ENCODE measurements at places on chromosomes 13 and 19.

GRCh38 chr19:46536391-46536790 is 40.7 kb upstream of the PNMA8B start:
- no peaks in the 10 kb centered on the region for H3K27me3 ChIP-seq
- no peak overlapping the region for H3K27ac ChIP-seq
- no peaks in the 10 kb centered on the region for H3K36me3 ChIP-seq
- no peak for DNase-seq
- H3K4me1 ChIP-seq = no peaks in the 10 kb centered on the region
- H3K4me3 ChIP-seq = no peak overlapping the region

DNA sequence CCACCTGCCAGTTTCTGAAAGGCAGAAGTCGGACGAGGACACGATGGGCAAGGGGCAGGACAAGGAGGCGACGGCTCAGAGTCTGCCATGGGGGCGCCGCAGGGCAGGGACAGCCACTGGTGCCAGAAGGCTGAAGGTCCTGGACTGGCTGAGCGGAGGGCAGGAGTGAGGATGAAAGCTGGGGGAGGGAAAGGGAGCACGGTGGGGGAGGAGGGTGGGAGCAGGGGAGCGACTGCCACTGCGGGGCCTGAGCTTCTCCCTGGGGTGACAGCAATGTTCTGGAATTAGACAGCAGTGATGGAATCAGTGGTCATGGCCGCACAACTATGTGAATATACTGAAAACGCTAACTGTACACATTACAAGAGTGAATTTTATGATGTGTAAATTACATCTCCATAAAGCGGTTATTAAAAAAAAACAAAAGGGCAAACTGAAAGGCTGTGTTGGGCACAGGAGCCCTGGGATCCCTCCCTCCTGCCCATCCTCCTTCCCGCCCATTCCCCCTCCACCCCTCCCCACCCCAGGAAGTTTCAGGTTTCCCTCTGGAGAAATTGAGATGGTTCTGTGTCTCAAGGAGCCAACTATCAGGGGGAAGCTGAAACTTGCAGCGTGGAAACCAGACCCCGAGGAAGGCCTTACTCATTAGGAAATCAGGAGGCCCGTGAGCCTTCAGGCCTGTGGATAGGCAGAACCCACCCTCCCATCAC is 15.9 kb downstream of the MLLT1 start:
- H3K4me3 ChIP-seq = no peak overlapping the region
- H3K27ac ChIP-seq = no peak overlapping the region
- DNase-seq = no peak
- no peaks in the 10 kb centered on the region for H3K4me1 ChIP-seq
- H3K27me3 ChIP-seq = no peaks in the 10 kb centered on the region

DNA sequence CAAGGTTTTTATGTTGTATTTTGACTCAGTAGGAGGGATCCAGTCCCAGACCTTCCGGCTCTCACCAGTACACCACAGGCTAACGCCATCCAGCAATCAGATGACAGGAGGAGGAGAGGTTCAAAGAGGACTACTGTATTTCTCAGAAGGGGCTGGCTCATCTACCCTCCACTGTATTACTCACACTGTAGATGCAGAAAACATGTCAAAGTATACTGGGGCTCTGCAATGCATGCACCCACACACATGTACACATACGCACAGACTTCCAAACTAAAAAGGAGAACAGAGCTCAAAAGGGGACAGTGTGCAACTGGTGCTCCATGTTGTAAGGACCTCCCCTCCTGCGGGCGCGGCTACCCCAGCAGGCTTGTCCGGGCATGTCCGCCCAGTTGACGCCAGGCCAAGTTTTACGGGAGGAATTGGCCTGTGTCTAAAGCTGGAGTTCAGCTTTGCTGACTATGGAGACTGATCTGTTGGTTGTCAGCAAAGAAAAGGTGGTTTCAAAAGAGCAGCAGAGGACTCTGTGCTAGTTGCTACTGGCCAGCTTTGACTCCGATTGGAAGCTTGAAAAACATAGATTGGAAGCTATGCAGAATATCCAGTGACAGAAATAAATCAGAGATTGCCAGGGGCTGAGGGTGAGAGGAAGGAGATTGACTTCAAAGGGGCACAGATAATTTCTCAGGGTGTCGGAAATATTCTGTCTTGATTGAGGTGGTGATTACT is 314.2 kb downstream of the DLEU7 start:
- H3K36me3 ChIP-seq = no peaks in the 10 kb centered on the region
- H3K4me1 ChIP-seq = 0 out of 2 replicates have a peak, but pooled peaks cover 5% of the 10 kb centered on the region
- H3K27ac ChIP-seq = no peak overlapping the region
- H3K27me3 ChIP-seq = no peaks in the 10 kb centered on the region
- no peak overlapping the region for H3K4me3 ChIP-seq

GRCh38 chr19:18529782-18530181 is 7.9 kb upstream of the ELL start:
- no peak overlapping the region for H3K4me3 ChIP-seq
- H3K4me1 ChIP-seq = peaks cover 9% of the 10 kb centered on the region
- H3K27ac ChIP-seq = no peak overlapping the region

- H3K36me3 ChIP-seq = peaks cover 8% of the 10 kb centered on the region
- H3K27ac ChIP-seq = no peak overlapping the region
- peaks cover 5% of the 10 kb centered on the region for H3K4me1 ChIP-seq
- no peak overlapping the region for H3K4me3 ChIP-seq
Observed at GRCh38 chr19:15291548-15292021, 40.8 kb downstream of the BRD4 start.

DNA sequence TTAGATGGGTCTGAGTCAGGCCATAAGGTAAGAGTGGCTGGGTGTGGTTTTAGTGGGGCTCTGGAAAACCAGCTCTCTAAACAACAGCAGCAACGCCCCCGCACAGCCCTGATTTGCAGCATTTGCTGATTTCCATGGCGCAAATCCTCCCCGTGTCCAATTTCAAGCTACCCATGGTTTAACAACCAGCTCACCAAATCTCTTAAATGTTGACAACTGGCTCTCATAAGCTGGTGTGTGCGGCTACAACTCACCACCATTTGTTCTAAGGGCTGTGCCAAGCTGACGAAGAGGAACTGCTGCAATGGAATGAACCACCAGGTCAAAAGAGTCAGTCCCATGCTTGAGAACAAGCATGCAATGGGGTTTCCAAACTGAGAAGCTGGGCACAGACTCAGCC is 22.9 kb downstream of the PARP4 start:
- H3K4me1 ChIP-seq = no peaks in the 10 kb centered on the region
- H3K4me3 ChIP-seq = no peak overlapping the region
- H3K27ac ChIP-seq = no peak overlapping the region

GRCh38 chr13:31772231-31772630 is 32.9 kb downstream of the RXFP2 start:
- H3K36me3 ChIP-seq = no peaks in the 10 kb centered on the region
- H3K4me1 ChIP-seq = no peaks in the 10 kb centered on the region
- no peak overlapping the region for H3K4me3 ChIP-seq
- DNase-seq = no peak
- 0 out of 2 replicates have a peak, but pooled peaks cover 9% of the 10 kb centered on the region for H3K27me3 ChIP-seq
- H3K27ac ChIP-seq = no peak overlapping the region

GRCh38 chr13:113585896-113586295 is 1.3 kb downstream of the TFDP1 start:
- no peak for DNase-seq
- H3K27ac ChIP-seq = no peak overlapping the region
- peaks cover 16% of the 10 kb centered on the region for H3K4me1 ChIP-seq
- peaks cover 24% of the 10 kb centered on the region for H3K36me3 ChIP-seq
- H3K4me3 ChIP-seq = peak overlapping the region; percentile 81
- no peaks in the 10 kb centered on the region for H3K27me3 ChIP-seq

GRCh38 chr19:55482156-55482961 is 2.6 kb upstream of the NAT14 start:
- H3K27me3 ChIP-seq = no peaks in the 10 kb centered on the region
- H3K4me3 ChIP-seq = no peak overlapping the region
- no peaks in the 10 kb centered on the region for H3K36me3 ChIP-seq

DNA sequence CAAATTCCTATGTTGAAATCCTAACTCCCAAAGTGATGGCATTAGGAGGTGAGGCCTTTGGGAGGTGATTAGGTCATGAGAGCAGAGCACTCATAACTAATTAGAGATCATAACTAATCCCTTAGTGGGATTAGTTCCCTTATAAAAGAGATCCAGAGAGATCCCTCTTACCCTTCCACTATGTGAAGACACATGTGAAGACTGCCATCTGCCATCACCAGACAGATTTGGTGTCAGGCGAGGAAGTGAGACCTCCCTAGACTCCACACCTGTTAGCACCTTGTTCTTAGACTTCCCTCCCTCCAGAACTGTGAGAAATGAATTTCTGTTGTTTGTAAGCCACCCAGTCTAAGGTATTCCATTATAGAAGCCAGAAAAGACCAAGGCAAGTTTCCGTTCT is 112.2 kb downstream of the NDFIP2 start:
- no peak overlapping the region for H3K27ac ChIP-seq
- no peaks in the 10 kb centered on the region for H3K36me3 ChIP-seq
- H3K4me1 ChIP-seq = 0 out of 2 replicates have a peak, but pooled peaks cover 5% of the 10 kb centered on the region
- no peaks in the 10 kb centered on the region for H3K27me3 ChIP-seq
- no peak for DNase-seq

- no peaks in the 10 kb centered on the region for H3K36me3 ChIP-seq
- DNase-seq = no peak
- H3K4me1 ChIP-seq = no peaks in the 10 kb centered on the region
- H3K27me3 ChIP-seq = peaks cover 11% of the 10 kb centered on the region
- H3K4me3 ChIP-seq = no peak overlapping the region
- H3K27ac ChIP-seq = no peak overlapping the region
Observed at GRCh38 chr13:99845161-99845874, 126.2 kb downstream of the ZIC5 start.

DNA sequence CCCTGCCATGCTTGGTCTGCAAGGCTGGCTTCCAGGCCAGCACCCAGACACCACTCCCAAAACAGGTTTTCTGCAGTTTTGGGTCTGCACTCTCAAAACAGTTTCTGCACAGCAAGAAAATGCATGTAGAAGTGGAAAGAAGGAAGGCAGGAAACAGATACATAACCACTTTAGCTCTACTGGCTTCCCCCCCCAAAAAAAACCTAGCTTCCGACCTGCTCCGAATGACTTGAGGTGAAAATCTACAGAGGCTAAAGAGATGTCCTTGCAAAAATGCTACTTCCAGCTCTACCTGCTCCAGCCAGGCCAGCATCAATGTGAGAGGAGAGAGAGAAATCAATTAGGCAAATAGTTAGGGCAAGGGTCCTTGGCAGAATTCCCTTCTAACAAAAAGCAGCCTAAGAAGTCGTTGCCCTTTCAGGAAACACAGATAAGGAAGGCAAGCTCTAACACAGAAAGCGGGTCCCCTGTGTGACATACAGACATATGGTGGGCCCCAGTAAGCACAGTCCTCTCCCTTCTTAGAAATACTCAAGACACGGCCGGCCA is 3.4 kb downstream of the C19orf12 start:
- H3K27ac ChIP-seq = no peak overlapping the region
- DNase-seq = no peak
- peaks cover 10% of the 10 kb centered on the region for H3K4me1 ChIP-seq
- H3K36me3 ChIP-seq = no peaks in the 10 kb centered on the region
- no peaks in the 10 kb centered on the region for H3K27me3 ChIP-seq
- no peak overlapping the region for H3K4me3 ChIP-seq

- no peaks in the 10 kb centered on the region for H3K27me3 ChIP-seq
- H3K4me3 ChIP-seq = no peak within 1 kb of the TSS
- H3K36me3 ChIP-seq = no peaks in the 10 kb centered on the region
- 0 out of 2 replicates have a peak, but pooled peaks cover 10% of the 10 kb centered on the region for H3K4me1 ChIP-seq
Observed at GRCh38 chr19:36110487-36111199, at the start of gene OVOL3. TSS of gene OVOL3 (plus strand) at chr19:36111143. CDS start at chr19:36111203, 60 bp downstream.

DNA sequence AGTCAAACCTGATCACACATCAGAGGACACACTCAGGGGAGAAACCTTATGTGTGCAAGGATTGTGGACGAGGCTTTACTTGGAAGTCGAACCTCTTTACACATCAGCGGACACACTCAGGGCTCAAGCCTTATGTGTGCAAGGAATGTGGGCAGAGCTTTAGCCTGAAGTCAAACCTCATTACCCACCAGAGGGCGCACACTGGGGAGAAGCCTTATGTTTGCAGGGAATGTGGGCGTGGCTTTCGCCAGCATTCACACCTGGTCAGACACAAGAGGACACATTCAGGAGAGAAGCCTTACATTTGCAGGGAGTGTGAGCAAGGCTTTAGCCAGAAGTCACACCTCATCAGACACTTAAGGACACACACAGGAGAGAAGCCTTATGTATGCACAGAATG is 8.2 kb upstream of the ZNF527 start:
- no peaks in the 10 kb centered on the region for H3K4me1 ChIP-seq
- H3K36me3 ChIP-seq = peaks cover 55% of the 10 kb centered on the region
- DNase-seq = no peak
- H3K27me3 ChIP-seq = no peaks in the 10 kb centered on the region
- H3K4me3 ChIP-seq = no peak overlapping the region
- H3K27ac ChIP-seq = no peak overlapping the region

DNA sequence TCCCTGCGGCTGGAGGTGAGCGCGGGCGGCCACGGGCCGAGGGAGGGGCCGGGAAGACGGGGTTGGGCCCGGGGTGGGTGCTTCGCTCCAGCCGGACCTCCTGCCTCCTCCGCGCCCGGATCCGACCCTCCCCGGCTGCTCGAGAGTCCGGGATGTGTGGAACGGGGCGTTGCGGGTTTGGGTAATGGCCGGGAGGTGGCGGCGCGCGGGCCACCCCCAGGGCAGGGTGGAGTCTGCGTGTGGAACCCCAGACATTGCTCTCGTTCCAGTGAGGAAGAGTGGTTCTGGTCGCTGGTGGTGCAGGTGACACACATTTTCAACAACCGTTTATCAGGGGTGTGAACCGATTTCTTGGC is 38.8 kb downstream of the ARHGEF7 start:
- DNase-seq = peak; percentile 23
- H3K4me3 ChIP-seq = peak overlapping the region; percentile 93
- peaks cover 5% of the 10 kb centered on the region for H3K36me3 ChIP-seq
- H3K27me3 ChIP-seq = peaks cover 17% of the 10 kb centered on the region
- H3K4me1 ChIP-seq = peaks cover 19% of the 10 kb centered on the region

DNA sequence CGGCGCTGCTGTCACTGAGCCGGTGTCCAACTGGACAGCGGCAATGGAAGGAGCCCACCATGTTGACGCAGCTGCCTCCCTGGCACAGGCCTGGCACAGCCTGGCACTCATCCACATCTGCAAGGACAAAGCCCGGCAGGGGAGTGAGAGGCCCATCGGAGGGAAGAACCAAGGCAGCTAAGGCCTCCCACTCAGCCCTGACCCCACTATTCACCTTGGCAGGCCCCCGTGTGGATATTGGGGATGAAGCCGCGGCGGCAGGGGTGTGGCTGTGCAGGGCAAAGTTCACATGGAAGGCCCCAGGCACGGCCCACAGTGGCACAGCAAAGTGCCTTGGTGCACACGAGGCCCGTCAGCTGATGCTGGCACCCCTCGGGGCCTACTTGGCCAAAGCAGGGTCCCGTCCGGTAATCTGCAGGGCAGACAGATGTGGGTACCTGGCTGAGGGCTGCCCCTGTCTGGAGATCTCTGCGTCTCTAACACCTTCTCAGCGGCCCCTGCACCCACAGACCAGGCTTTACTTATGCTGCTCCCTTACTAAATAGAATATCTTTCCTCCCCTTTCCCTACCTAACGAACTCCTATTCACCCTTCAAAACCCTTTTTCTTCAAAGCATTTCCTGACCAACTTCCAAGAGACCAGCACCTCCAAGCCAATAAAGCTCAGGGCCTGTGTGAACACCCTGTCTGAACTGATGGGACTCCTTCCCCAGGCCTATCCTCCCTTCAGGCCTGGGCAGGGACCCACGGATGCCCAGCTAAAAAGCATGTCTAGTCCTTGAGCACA is 7.5 kb downstream of the FBN3 start:
- no peaks in the 10 kb centered on the region for H3K36me3 ChIP-seq
- no peak overlapping the region for H3K27ac ChIP-seq
- H3K4me1 ChIP-seq = no peaks in the 10 kb centered on the region
- no peak overlapping the region for H3K4me3 ChIP-seq
- no peak for DNase-seq

GRCh38 chr13:109989155-109989554 is 202.8 kb upstream of the IRS2 start:
- H3K27me3 ChIP-seq = no peaks in the 10 kb centered on the region
- H3K4me1 ChIP-seq = no peaks in the 10 kb centered on the region
- no peak overlapping the region for H3K27ac ChIP-seq
- no peaks in the 10 kb centered on the region for H3K36me3 ChIP-seq
- peak; percentile 20 for DNase-seq
